ENCODE measurements at places on chromosomes 7 and 10.

GRCh38 chr7:93715234-93715633 lies 140.7 kb upstream of the CALCR start:
- DNase-seq: no peak

GRCh38 chr7:136009488-136010079 lies 32.4 kb upstream of the MTPN start:
- DNase-seq: no peak

- DNase-seq: no peak
These were observed 17.1 kb upstream of the MGMT start for GRCh38 chr10:129449893-129450292.

- DNase-seq: no peak
These were observed 32.7 kb downstream of the DPY19L1 start for GRCh38 chr7:35004531-35005095.

DNA sequence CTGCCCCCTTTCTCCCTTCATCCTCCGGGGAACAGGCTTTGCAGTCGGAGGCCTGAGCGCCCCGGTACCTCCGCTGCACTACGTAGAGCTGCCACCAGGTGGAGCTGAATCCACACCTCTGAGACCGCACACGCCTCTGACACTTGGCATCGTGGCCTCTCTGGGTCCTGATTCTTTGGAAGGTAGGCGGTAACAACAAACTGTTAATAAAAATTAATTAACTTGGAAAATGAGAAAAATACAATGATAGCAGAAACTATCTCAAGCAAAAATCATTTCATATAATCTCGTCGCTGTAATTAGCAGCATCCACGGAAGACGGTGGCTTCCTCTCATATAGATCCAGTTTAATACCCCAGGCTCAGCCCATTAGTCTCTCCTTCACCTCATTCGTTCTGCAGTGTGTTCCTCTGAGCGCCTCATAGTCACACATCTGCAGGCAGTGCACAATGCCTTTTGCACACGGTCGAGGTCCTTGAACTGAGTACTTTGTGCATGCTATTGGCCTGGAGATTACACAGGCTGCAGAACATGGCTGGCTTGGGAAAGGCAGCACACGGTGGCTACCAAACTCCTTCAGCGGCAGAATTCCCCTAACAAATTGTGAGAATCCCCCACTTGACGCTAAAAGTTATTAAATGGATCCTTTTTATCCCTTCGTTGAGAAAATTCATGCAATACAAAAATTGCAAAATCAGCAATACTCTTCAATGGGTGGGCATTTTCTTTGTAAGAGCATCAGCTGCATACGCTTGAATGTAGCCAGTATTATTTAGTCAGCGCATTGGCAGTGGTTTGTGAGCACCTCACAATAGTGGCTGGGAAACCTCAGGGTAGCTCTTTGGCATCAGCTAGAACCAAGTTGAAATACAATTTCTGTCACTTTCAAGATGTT lies 18.7 kb downstream of the OR9A2 start:
- DNase-seq: peak; percentile 49

- DNase-seq: no peak
These were observed at the start of gene UCMA for GRCh38 chr10:13234172-13234571. Gene UCMA (minus strand): TSS chr10:13234374. CDS start chr10:13234258, 116 bp downstream.

DNA sequence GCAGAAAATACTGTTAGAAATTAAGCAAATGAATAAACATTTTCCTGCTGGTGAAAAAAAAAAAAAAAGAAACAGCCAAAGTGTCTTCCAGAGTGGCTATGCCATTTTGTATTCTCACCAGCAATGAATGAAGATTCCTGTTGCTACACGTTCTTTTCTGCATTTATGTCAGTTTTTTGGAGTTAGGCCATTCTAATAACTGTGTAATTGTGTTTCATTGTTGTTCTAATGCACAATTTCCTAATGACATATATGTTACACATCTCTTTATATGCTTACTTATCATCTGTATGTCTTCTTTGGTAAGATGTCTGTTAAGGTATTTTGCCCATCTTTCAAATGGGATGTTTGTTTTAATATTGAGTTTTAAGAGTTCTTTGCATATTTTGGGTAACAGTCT lies 213.7 kb downstream of the ITGB1 start:
- DNase-seq: no peak

DNA sequence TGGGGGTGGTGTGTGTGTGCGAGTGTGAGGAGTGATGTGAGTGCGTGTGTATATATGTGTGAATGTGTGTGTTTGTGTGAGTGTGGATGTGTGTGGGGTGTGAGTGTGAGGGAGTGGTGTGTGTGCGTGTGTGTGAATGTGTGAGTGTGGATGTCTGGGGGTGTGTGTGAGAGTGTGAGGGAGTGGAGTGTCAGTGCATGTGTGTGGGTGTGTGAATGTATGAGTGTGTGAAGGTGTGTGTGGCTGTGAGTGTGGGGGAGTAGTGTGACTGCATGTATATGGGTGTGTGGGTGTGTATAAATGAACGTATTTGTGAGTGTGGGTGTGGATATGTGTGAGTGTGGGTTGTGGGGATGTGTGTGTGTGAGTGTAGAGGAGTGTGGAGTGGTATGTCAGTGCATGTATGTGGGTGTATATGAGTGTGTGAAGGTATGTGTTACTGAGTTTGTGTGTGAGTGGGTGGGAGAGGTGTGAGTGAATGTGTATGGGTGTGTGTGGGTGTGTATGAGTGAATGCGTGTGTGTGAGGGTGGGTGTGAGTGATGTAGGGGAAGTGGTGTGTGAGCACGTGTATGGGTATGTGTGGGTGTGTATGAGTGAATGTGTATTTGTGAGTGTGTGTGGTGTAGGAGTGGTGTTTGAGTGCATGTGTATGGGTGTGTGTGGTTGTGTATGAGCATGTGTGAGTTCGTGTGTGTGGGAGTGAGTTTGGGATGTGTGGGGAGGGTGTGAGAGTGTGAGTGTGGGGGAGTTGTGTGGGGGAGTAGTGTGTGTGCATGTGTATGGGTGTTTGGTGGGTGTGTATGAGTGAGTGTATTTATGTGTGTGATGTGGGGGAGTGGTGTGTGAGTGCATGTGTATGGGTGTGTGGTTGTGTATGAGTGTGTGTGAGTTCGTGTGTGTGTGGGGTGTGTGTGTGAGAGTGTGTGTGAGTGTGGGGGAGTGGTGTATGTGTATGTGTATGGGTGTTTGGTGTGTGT lies 28.5 kb upstream of the NUB1 start:
- no peak for DNase-seq

DNA sequence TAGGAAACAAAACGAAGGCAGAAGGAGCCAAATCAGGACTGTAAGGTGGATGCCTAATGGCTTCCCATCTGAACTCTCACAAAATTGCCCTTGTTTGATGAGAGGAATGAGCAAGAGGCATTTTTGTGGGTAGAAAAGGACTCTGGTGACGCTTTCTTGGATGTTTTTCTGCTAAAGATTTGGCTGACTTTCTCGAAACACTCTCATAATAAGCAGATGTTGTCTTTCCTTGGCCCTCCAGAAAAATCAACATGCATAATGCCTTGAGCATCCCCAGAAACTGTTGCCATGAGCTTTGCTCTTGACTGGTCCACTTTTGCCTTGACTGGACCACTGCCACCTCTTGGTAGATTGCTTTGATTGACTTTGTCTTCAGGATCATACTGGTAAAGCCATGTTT lies 13.5 kb downstream of the PTPN12 start:
- no peak for DNase-seq

DNA sequence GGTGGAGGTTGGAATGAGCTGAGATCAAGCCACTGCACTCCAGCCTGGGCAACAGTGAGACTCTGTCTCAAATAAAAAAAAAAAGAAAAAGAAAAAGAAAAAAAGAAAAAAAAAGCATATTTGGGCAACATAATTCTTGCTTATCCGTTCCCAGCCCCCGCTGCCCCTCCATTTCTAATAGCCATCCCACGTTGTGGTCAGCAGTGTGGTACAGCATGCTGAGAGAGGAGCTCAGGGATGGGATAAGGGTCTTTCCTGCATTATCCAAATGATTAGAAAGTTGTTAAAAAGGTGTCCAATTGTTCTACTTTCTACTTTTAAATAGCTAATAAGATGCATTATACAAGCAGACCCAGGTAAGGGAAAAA lies 104.9 kb upstream of the ZNF92 start:
- no peak for DNase-seq
